LNCaP clone FGC (cell line): ENCODE measurements at places on chromosomes 3 and 15.

DNA sequence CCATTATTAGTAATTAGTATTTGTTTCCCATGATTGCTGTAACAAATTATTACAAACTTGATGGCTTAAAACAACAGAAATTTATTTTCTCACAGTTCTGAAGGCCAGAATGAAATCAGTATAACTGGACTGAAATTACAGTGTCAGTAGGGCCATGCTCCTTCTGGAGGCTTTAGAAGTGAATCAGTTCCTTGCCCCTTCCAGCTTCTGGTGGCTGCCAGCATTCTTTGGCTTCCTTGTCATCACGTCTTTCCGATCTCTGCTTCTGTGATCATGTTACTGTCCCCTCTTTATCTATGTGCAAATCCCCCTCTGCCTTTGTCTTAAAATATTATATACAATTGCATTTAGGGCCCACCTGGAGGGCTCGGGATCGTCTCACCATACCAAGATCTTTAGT lies 92.0 kb downstream of the FOXB1 start:
- no peak for DNase-seq

- DNase-seq, result no peak
These were observed 133.3 kb upstream of the ADPGK start for GRCh38 chr15:72916897-72917296.

GRCh38 chr15:52080031-52080430 lies 32.5 kb downstream of the BCL2L10 start:
- no peak for DNase-seq

DNA sequence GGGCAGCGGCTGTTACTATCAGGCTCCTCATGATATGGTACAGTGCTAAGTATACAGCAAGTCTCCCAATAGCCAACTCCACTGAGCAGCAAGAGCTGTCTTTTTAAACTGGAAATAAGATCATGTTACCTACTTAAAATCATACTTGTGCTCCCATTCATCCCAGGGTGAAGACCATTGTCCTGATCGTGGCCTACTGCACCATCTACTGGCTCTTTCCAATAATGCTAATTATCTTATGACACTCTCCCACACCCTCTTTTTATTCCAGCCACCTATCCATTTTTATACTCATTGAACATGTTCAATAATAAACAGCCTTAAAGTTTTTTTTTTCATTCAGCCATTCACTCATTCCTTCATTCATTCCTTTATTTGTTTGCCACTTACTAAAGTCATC lies 117.7 kb downstream of the GBE1 start:
- DNase-seq, result peak; percentile 10

GRCh38 chr3:123320221-123320620 lies 118.5 kb downstream of the SEC22A start:
- no peak for DNase-seq

GRCh38 chr3:48599077-48599501 lies 4.0 kb upstream of the COL7A1 start:
- DNase-seq, result peak; percentile 8

DNA sequence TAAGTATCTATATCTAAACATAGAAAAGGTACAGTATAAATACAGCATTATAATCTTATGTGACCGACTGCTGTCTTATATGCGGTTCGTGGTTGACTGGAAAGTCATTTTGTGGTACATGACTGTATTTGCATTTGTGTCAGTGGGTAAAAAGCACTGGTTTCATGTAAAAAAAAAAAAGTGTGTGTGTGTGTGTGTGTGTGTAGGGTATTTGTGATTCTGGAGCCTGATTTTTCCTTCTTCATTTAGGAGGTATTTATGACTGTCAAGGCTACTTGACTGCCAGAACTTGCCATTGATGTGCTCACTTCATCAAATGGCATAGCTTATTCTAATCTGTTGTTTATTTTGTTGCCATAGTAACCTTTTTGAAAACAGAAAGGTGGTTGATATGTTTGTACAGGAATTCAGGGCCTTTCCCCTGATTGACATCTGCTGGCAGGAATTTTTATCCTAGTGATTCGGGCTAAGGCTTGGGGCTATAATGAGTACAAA lies 63.2 kb downstream of the AKAP13 start:
- peak; percentile 77 for DNase-seq

DNA sequence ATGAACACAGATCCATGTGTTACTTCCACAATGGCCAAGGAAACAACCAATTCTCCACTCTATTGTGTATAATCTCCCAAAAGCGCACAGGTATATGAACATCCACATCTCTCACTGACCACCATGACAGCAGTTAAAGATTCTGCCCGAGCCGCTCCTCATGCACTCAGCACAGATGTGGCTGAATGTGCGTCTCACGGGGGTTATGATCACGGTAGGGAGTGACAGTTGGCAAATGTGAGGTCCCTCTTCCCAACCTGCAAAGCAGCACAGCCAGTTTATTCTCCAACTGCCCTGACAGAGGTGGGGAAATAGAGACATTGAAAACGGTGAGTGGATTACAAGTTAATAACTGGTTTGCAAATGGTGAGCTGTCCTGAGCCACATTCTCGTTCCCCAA lies 17.6 kb downstream of the FOXP1 start:
- DNase-seq, result no peak

DNA sequence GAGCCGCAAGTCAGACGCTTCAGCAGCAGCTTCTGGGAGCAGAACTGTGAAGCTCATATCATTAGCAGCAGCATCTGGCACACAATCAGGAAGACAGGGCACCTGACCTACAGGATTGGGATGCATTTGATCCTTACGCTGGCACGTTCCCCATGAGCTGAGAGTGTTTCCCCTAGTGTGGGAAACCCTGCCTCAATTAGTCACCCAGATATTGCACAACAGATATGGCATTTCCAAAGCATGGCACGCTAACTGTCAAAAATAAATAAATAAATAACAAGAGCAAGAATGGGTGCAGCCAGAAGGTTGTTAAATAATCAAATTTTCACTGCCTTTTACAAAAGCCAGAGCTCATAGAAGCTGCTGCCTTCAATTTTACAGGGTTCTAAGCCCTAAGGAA lies 189.6 kb upstream of the THBS1 start:
- no peak for DNase-seq

DNA sequence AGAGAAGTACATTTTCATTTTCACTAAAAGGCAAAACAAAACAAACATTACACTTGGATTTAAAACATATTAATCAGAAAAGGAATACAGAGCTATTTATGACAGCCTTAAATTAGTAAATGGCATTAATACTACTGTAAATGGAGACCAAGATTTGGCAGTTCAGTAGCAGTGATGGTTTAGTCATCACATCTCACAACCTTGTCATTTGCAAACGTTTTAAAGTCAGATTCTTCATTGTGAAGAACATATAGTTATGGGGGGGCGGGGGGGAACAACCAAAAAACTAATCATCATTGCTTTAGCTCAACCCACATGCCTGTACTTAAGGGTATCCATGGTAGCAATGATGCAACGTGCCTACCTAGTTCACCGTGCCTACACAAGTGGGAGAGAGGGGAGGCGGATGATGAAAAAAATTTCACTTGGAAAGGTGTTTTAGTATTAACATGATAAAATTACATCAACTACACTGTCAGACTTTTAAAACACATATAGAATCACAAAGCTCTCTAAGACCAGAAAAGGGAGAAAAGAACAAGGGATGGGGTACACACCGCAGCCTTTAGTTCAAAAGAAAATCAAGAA lies 40.1 kb downstream of the DLG1 start:
- no peak for DNase-seq

GRCh38 chr15:58407778-58408177 lies 24.0 kb upstream of the LIPC start:
- DNase-seq, result no peak

DNA sequence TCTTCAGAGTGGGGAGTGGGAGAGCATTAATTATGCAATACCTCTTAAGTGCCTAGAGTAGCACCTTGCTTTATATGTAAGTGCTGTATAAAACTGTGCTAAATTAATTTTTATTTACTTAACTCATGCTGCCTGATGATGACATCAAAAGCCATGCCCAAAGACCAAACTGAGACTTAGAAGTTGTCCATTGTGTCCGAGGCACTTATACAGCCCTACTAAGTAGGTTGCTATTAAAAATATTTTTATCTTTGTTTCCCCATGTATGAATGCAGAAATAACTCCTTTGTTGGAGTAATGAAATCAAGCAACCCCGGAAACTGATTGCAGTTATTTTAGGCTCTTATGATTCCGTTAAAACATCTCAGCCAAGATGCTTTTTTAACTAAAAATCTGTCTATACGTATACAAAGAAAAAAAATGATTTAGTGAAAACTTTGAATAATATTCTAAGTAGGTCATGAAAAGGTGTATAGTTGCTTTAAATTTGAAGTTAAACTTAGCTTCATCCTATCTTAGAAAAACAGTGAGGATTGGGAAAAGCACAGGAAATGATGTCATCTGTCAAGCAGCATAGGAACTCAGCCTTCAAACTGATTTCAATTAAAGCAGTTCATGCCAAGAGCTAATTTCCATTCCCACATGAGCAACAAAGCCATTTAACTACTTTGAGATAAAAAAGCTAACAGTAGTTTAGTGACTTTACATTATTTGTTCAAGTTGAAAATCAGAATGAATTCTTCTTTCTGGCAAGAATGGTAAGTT lies 43.0 kb downstream of the FBN1 start:
- DNase-seq, result no peak

DNA sequence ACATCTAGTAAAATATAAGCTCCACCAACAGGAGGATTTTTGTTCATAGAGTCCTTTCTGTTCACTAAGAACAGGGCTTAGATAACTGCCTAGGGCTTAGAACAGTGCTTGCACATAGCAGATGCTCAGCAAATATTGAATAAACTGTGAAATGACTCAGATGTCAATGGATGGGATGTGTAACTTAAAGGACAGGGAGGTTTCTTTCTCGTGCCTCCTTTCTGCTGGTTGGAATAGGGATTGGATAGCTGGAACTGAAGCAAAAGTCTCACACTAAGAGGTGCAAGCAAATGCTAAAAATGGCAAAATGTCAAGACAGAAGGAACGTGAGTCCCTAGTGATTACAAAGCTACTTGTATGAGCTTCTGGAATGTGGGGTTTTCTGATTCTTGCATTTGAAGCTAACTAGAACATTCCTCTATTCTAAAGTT lies 392.8 kb upstream of the WNT5A start:
- DNase-seq, result no peak

GRCh38 chr15:74988007-74988800 lies 7.2 kb upstream of the SCAMP5 start:
- DNase-seq, result no peak

GRCh38 chr3:72342450-72342849 lies 505.8 kb downstream of the SHQ1 start:
- no peak for DNase-seq

DNA sequence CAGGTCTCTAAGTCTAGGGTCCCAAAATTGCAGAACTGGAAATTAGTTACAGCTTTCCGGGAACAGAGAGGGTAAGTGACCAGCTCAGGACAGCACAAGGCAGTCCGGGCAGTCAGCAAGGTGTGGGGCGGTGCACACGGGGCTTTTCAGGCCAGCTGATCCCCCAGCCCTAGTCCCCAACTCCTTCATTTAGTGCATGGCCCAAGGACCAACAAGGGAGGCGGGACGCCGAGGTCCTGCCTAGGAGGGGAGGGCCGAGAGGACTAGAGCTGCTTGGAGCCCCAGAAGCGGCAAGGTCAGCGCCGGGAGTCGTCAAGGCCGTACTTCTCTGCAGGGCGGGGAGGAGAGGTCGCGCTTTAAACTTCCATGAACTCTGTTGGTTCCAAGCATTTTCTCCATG lies 2.0 kb upstream of the PDE8A start:
- no peak for DNase-seq

GRCh38 chr15:92018535-92019239 lies 165.2 kb downstream of the SLCO3A1 start:
- DNase-seq, result no peak

DNA sequence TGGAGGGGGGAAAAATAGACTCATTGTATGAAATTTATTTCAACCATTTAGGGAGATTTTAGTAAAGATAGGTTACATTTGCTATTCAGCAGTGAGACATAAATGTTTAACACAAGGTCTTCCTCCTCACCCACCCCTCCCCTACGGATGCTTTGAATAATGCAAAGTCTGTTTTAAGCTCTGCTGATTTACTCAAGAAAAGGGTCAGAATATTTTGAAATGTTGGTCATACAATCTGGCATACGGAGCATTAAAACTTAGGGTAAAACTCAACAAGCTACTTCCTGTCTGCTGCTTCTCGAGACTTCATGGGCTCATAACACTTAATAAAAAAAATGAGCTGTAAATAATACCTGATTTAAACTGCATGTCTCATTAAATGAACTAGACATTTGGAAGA lies 156.3 kb downstream of the WNT5A start:
- DNase-seq, result no peak

DNA sequence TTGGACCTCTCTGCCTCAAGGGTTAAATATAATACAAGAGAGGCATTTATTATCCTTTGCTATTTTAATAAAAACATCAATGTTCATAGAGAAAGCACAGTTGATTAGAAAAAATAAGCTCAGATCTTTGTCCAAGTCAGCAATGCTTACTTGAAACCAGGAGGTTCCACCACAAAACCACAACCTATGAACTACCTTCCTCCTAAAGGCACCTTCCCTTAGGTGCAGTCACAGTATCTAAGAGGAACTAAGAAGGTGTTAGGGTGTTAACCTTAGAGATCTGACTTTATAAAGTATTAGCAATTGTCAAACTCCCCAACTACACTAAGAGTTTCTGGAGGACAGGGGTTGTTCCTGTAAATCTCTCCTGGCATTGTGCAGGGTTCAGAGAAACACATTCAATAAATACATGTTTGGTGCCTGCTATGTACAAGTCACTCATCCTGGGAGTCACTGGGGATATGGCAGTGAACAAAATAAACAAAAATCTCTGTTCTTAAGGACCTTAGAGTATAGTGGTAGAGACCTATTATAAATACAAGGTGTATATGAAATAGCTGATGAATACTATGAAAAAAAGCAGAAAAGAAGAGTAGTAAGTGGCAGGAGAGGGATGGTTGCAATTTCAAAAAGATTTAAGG lies 208.6 kb downstream of the NFKBIZ start:
- DNase-seq, result no peak

DNA sequence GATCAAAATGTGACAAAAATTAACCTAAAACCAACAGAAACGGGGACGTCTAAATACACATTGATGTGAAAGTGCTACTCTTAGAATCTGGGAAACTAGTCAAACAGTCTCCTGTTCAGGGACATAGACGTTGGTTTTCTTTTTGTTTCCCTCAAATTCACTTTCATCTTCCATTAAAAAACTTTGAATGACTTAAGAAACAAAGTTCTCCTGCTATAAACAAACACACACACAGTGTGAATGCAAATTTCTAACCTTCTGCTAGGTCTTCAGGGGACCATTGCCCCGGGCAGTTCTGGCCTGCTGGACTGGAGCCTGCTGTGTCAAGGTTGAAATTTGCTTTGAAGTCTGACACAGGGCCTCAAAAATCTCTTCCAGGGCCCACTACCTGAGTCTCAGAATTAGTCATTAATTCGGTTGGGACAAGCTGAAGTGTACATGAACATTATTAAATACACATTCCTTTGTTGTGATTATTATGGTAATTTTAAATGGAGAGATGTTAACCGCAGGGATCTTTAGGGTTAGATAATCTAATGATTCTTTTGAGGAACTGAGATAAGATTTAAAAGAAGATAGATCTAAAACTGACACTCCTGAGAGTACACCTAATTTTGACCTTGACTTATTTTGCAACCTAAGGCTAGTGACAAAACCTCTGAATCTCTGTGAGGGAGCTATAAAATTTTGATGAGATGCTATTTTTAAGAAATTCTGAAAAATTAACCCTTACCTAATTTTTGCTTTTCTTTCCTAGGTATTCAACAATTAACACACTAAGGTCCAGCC lies 1260.4 kb downstream of the ROBO1 start:
- DNase-seq, result no peak
